ENCODE measurements at places on chromosomes 7 and 10.
A peak's percentile ranks its signal among the peaks of the same experiment; 100 is the strongest.

GRCh38 chr10:119803264-119803663 lies 69.4 kb downstream of the MCMBP start:
- peak; percentile 74 for DNase-seq

- no peak for DNase-seq
Observed at GRCh38 chr10:86962136-86962980, 4.0 kb downstream of the SNCG start.

DNA sequence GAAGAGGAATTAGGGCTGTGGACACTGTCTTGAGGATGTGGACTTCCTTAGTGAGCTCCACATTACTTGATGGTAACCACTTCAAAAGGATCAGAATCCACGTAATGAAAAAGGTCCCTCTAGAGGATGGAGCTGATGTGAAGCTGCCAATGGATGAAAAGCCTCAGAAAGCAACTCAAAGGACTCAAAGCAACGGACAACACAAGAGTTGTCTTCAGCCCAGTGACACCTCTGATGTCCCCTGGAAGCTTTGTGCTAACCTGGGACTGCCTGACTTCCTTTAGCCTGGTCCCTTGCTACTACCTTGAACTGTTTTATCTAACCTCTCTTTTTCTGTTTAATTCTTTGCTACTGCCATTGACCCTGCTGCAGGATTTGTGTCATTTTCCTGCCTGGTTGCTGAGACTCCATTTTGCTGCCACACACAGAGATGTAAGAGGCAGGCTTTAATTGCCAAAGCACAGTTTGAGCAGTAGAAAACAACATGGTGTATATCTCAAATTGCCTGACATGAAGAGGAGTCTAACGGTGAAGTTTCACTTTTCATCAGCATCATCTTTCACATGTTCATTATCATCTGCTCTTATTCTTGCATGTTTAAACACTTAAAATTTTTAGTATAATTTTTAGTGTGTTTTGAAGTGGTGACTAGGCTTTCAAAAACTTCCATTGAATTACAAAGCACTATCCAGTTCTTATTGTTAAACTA lies 11.1 kb upstream of the SGCE start:
- no peak for DNase-seq

DNA sequence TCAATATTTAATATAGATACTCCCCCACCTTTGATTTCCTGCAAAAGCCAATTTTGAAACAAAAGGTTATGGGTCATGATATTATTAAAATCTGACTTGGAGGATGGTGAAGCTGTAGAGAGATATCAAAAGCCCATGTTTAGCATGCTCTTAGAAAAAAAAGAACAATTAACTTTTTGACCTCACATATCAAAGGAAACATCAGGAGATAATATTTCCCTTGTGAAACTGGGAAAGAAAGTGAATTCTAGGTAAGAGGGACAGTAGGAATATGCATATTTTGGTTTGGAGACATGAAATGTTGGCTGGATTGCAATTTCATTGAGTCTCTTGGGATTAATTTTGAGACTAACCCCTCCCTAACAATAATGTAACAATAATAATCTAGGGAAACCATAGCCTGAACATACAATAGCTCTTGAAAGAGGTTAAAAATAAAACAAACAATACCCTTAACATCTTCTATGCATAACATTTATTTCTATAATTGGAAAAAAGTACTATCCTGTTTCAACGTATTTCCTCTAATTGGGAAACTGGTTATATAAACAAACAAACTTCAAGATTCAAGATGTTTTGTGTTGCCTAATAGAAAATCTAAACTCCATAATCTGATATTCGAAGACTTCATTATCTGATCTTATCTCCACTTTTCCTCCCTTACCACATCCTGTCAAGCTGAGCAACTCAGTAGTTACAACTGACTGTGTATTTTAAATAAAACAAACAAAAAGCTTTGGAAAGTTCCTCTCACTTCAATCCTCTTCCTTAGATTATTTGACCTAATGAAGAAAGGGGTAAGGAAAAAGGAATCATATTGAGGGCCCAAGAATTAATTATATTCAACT lies 14.8 kb downstream of the TMEM26 start:
- DNase-seq: no peak

GRCh38 chr7:24800667-24801066 lies 43.4 kb upstream of the GSDME start:
- no peak for DNase-seq

DNA sequence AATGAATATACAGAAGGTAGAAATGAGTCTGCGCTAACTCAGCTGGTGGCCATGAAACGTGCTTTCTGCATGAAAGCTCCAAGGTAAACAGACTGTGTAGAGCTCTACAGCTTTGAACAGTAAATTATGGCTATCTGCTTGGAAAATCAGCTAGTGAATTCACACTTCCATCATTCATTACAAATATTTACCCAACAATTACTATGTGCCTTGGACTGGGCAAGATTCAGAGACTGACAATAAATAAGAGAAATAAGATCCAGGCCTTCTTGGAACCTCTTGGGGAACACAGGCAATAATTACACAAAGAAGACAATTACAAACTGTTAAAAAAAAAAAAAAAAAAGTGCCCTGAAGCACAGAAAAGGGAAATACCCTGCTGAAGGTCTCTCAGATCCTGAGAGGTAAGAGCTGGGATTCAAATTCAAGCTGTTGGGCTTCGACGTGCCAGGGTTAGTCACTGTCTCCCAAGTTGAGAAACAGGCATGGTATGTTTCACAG lies 15.8 kb downstream of the TSPAN12 start:
- DNase-seq: no peak

GRCh38 chr7:11120675-11121220 lies 147.1 kb downstream of the PHF14 start:
- no peak for DNase-seq

- DNase-seq: no peak
Observed at GRCh38 chr10:122422266-122422989, 32.0 kb upstream of the ARMS2 start.

DNA sequence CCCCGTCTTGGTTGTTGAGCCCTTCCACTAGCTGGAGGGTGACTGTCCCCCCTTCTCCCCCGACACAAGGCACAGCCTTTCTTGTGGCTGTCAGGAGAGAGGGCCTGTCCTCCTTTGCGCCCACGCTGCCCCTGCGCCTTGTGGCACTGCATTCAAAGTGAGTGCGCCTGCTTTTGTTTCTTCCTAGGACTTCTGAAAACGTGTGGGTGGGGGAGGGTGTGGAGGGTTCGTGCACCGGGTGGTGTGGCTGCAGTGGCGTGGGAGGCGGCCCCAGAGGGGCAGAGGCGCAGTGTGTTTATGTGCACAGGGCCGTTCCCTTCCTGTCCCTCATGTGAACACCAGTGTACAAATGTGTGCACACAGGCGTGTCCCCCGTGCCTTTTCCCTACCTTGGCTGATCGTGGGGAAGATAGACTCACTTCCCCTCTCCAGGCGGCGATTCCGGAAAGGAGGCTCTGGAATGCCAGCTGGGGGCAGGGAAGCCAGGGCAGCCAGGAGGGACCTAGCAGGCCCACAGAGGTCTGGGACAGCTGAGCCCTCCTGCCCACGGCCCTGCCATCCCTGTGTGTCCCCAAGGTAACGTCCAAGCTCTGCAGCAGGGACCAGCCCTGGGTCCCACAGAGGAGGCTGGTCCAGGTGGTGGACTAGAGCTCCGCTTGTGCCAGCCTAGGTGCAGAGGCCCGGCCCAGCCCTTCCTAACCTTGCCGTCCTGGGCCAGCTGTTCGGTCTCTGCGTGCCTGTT lies 88.8 kb downstream of the LHPP start:
- no peak for DNase-seq

GRCh38 chr7:38020121-38020785 lies 99.8 kb downstream of the EPDR1 start:
- DNase-seq: no peak

DNA sequence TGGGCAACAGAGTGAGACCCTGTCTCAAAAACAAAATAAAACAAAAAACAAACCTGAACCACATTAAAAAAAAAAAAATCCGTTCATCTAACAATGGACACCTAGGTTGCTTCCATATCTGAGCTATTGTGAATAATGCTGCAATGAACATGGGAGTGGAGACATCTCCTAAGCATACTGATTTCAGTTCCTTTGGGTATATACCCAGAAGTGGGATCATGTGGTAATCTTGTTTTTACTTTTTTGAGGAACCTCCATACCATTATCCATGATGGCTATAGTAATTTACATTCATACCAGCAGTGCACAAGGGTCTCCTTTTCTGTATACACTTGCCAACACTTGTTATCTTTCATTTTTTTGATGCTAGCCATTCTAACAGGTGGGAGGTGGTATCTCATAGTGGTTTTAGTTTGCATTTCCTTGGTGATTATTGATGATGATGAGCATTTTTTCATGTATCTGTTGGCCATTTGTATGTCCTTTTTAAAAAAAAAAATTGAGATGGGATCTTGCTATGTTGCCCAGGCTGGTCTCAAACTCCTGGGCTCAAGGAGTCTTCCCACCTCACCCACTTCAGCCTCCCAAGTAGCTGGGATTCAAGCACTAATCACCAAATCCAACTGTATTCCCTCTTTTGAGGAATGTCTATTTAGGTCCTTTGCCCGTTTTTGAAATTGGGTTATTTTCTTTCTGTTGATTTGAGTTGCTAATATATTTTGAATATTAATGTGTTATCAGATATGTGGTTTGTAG lies 17.5 kb downstream of the CDK13 start:
- DNase-seq: no peak

DNA sequence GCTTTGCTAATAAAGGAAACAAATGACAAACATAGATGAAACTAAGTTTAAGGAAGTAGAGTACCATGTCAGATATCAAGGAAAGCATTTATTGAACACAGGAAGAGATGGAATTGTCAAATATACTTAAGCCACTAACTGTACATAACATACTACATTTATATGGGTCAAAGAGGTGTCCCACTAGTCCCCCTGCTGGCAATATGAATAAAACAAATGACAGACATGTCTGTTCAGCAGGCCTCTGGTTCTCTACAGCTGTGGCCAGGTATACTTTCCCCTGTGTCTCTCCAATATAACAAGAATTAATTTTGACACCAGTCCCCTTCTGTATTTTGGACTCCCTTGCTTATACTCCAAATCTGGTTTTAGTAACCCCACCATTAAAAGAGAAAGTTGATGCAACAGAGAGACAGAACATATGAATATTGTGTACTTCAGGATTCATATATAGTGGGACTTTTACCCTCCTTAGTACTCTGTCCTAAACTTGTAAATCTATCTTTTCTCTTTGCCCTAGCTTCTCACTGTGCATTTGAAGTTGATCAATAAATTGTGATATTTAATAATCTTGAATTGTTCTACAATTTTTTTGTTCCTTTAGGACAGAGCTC lies 42.9 kb downstream of the CD36 start:
- peak; percentile 25 for DNase-seq

GRCh38 chr7:34162677-34163076 lies 257.3 kb downstream of the BMPER start:
- no peak for DNase-seq

DNA sequence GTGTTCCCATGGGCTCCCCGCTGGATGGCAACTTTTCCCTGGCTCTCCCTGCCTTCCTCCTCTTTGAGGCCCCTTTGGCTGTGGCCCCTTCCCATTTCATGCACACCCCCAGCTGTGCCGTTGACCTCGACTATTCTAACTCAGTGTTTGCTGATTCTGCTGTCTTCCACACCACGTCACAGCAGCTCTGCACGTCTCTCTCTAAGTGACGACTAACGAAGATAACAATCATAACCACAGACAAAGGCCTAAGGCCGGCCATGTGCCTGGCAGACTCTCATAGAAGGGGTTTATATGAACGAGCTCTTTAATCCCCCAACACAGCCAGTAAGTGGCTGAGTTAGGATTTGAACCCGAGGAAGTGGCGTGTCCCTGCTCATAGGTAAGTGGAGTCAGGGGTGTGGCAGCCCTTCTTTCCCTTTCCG lies 151.5 kb upstream of the SHH start:
- no peak for DNase-seq

GRCh38 chr7:30671793-30672465 lies 10.3 kb downstream of the CRHR2 start:
- peak; percentile 69 for DNase-seq

DNA sequence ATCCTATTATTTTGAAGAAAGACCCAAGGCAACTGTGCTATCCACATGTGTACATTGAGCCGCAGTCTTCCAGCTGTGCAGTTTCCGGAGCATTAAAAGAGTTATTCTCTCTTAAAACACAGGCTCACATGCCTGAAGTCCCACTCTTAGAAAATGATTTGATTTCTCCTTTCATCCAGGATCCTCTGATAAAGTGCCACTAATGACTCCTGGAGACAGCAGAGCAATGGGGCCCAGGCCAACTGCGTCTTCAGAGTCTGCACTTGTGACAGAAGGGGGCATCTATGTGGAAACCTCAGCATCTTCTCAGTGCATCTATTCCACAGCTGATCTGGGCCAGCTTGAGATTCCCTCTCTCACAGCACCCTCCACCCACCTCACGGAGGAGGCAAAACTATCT lies 482.1 kb upstream of the AKR1E2 start:
- DNase-seq: peak; percentile 38

- no peak for DNase-seq
Observed at GRCh38 chr7:21704359-21704758, 161.5 kb downstream of the DNAH11 start.

GRCh38 chr7:128052404-128052803 lies 21.2 kb upstream of the LRRC4 start:
- DNase-seq: peak; percentile 9

DNA sequence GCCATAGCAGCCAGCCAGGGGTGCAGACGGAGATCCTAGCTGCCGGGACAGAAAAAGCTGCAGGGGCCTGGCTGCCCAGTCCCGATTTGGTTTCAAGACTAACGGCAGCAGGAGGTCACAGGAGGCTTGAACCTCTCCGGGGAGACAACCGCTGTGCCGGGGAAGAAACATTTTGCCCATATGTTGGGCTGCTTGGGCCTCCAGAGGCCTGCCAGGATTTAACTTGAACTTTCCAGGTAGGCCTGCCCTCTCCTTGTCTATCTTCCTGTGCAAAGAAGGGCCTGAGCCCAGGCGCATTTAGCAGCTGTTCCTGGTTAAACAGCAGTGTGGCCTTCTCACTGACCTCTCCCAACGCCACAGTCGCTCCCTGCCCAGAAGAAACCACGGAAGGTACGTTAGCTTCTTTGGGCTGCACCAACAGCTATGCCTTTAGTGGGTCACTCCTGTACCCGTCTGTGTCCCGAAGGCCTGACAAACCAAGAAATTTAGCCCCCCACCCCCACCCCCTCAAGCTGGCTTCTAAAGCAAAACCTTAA lies 17.1 kb upstream of the PTF1A start:
- no peak for DNase-seq

GRCh38 chr10:36048780-36049179 lies 406.7 kb upstream of the FZD8 start:
- no peak for DNase-seq

DNA sequence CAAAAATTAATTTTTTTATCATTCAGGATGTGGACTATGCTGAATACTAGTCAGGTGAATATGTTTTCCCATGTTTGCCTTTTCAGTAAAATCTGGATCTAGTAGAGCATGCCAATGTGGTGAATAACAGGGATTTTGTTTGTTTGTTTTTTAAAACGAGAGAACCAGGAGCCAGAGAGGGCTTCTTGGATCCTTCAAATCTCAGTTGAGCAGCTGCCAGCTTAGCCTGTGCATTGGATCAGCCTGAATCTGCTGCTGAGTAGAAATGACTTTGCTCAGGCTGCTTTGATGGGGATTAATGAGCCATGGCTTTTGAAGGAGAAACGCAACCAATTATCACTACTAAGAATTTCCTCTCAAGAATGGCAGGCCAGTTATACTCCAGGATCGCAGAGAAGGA lies 493.8 kb downstream of the ARL4A start:
- DNase-seq: no peak

Measured in fibroblast of skin of abdomen (primary cell).